ENCODE measurements at places on chromosomes 16 and 17.
A peak's percentile ranks its signal among the peaks of the same experiment; 100 is the strongest.

- DNase-seq, result no peak
Observed at GRCh38 chr16:84606081-84606875, 11.6 kb downstream of the COTL1 start.

DNA sequence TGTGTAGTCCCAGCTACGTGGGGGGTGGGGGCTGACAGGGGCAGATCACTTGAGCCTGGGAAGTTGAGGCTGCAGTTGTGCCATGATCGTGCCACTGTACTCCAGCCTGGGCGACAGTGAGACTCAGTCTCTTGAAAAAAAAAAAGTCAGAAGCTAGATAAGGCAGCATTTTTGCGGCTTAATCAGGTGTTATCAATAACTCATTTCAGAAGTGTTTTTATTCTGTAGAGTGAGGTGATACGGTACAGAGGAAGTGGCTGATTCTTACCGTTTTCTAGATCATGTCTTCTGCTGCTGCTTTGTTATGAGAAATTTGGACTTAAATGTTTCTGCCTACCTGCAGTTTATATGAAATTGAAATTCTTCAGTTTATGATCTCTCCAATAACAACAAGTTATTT, 18.6 kb downstream of the ZC3H18 start:
- no peak for DNase-seq

DNA sequence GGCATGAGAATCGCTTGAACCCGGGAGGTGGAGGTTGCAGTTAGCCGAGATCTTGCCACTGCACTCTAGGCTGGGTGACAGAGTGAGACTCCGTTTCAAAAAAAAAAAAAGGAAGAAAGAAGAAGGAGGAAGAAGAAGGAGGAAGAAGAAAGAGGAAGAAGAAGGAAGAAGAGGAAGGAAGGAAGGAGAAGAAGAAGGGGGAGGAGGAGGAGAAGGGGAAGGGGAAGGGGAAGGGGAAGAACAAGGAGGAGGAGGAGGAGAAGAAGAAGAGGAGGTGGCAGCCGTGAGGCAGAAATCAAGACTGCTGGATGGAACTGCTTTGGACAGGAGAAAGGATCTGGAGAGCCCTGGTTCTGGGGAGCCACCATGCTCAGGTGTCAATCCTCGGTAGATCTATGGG, 29.7 kb upstream of the PEMT start:
- DNase-seq, result no peak

DNA sequence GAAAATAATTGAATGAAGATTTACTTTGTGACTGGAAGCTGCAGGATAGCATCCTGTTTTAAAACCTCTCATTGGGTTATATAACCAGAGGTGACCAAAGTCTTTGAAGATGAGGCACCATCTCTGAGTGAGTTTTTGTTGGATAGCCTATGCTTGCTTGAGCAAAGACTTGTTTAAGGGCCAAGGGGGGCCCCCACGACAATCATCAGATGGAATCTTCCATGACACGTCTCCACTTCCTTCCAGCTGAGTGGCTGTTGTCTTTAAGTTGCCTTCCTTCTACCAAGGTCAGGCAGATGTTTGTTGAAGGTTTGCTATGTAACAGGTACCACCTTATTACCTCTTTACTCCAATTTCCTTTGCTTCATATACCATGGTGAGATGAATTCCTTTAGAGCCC, 188.8 kb downstream of the PRKCA start:
- no peak for DNase-seq

GRCh38 chr16:87331241-87331801, 14.1 kb upstream of the C16orf95 start:
- DNase-seq, result no peak

DNA sequence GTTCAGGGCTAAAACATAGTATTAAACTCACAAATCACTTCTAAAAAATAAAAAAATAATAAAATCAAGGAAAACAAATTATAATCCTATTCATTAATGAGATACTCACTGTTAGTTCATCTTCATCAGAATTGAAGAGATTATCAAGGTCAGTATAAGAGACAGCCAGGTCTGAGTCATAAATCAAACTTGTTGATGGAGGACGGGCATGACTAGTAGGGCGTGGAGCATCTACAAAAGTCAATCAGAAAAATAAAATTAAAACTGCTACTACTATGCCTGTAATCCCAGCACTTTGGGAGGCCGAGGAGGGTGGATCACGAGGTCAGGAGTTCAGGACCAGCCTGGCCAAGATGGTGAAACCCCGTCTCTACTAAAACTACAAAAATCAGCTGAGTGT, 59.1 kb upstream of the INTS2 start:
- DNase-seq, result no peak

- DNase-seq, result no peak
Observed at GRCh38 chr17:17076066-17076465, 33.8 kb downstream of the MPRIP start.

- no peak for DNase-seq
Observed at GRCh38 chr16:46583036-46583435, 38.1 kb downstream of the SHCBP1 start.

- no peak for DNase-seq
Observed at GRCh38 chr16:62445909-62446308, 409.7 kb upstream of the CDH8 start.

GRCh38 chr17:48541577-48542113, 3.3 kb downstream of the HOXB2 start:
- peak; percentile 61 for DNase-seq

DNA sequence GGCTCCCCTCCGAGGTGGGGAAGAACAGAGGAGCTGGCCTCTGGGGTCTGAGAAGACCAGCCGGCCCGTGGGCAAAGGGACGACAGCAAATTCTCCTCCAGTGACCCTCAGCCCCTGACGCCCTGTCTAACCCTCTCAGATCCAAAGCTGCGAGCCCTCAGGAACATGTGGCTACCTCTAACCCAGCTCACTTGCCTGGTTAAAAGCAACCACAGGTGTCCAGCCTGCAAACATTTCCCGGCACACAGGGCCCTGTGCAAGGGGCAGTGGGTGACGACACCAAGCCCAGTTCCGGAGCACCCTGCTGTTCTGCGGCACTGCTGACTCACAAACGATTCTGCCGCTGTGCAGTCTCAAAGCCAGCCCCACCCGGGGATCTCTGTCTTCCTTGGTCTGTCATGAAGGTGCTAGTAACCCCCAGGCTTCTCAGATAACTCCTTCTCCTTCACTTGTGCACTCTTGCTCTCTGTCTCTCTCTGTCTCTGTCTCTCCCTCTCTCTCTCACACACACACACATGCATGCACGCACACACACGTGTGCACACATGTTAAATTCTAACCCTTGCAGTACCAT, 23.0 kb downstream of the WNT3 start:
- DNase-seq, result no peak

GRCh38 chr17:58219007-58219788, at the start of gene MKS1:
Gene MKS1, minus strand, starts transcription at chr17:58219255. Its CDS starts 25 bp downstream, at chr17:58219230.
- DNase-seq, result peak; percentile 92

GRCh38 chr17:43772877-43773648, 5.7 kb downstream of the DUSP3 start:
- no peak for DNase-seq

- DNase-seq, result no peak
Observed at GRCh38 chr16:86730086-86730485, 151.7 kb downstream of the FOXL1 start.

DNA sequence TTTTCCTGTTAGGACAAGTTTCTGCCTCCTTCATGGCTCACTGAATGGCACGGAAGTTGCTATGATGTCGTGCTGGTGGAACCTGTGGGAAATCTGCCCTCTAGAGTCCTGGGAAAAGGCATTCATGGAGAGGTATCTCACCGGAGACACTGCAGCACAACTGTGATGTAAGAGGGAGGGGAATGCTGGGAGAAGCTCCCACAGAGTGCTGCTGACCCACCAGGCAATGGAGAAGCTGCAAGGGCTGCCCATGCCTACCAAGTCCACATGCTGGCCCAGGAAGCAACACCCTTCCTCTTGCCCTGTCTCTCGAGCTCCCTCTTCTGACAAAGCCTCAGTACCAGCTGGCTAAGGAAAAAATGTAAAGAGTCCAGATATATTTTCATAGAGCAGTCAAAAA, 45.2 kb upstream of the SLC5A11 start:
- no peak for DNase-seq
